ENCODE measurements at places on chromosomes 11 and 22.

GRCh38 chr11:75347781-75348566 lies 3.5 kb downstream of the ARRB1 start:
- DNase-seq = no peak

GRCh38 chr11:18461909-18462308 lies 6.3 kb downstream of the LDHAL6A start:
- DNase-seq = no peak

GRCh38 chr11:12159351-12160099 lies 49.1 kb downstream of the MICAL2 start:
- no peak for DNase-seq

DNA sequence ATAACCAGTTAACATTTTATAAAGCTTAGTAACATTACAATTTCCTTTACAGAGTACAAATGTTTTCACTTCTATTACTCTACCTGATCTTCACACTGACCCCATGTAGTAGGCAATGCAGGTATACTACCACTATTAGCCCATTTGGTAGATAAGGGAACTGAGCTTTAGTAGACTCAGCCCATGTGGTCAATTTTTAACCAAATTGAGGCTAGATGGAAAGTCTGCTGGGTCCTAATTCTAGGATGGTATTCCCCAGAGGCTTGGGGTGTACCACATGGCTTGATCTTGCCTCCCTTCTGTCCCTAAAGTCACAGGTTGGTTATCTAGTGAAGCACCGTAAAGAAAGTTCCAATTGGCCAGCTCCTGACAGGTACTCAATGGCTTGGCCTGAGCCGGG lies 48.2 kb downstream of the NRXN2 start:
- no peak for DNase-seq

GRCh38 chr22:37060801-37061610 lies 9.5 kb downstream of the KCTD17 start:
- DNase-seq = no peak

DNA sequence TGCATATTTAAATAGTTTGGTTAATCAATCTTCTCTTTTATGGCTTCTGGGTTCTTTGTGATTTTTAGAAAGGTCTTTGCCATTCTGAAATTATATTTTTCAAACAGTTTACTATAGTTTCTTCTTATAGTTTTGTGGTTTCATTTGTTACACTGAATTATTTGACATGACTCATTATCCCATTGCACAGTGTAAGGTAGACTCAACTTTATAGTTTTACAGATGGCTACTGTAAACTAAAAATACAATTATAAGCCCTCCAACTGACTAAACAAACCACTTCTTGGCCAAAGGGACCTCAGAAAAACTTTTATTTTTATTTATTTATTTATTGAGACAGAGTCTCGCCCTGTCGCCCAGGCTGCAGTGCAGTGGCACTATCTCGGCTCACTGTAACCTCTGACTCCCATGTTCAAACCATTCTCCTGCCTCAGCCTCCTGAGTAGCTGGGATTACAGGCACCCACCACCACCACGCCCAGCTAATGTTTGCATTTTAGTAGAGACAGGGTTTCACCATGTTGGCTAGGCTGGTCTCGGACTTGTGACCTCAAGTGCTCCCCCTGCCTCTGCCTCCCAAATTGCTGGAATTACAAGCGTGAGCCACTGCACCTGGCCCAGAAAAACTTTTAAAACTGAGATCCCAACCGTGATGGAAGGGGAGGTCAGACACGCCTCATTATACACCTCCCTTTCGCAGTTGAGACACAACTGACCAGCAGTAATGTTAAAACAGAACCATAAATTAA lies 14.1 kb upstream of the RAC2 start:
- DNase-seq = no peak

GRCh38 chr11:124870430-124870829 lies 5.2 kb downstream of the ROBO3 start:
- no peak for DNase-seq

DNA sequence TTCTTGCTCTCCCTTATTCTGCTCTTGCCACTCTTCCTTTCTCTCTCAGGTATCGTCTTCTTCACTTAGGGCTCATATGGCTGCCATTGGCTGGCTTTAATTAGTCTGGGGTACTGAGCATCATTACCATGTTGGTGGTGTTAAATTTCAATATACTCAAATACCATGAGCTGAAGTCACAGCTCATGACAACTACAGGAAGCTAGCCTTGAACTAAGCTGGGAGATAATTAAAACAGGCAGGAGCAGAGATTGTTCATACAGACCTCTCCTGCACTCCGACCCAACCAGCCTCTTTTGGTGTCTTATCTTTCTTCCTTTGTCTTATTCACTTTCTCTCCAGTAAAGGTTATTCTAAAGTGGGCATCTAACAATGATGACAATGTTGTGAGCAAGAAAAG lies 130.9 kb upstream of the BLID start:
- DNase-seq = no peak

DNA sequence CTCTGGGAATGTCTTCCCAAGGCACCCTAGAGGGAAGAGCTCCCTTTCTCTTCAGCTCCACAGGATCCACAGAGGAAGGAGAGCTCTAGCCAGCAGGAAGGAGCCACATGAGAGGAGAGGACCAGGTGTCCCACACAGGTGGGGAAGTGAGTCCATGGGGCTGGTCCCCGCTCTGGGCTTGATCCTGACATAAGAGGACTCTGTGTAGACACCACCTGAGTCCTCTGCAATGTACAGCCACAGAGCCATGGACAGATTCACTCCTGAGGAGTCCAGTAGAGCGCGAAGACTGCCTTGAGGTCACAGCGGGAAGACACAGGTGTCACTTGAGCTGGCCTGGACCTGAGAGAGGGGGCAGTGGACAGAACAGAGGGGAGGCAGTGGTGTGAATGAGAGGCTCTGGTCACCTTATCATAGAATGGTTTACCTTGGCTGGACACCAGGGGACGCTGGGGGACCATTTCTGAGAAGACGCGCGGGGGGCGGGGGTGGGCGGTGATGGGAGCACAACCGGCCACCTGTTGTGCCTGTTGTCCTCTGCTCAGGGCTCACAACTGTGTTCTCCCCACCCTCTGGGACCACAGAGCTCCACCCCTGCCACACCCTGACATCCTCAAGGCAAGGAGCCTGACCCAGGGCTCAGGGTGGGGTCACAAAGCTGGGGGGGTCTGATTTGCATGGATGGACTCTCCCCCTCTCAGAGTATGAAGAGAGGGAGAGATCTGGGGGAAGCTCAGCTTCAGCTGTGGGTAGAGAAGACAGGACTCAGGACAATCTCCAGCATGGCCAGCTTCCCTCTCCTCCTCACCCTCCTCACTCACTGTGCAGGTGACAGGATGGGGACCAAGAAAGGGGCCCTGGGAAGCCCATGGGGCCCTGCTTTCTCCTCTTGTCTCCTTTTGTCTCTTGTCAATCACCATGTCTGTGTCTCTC lies 128.2 kb downstream of the ZNF280B start:
- no peak for DNase-seq

DNA sequence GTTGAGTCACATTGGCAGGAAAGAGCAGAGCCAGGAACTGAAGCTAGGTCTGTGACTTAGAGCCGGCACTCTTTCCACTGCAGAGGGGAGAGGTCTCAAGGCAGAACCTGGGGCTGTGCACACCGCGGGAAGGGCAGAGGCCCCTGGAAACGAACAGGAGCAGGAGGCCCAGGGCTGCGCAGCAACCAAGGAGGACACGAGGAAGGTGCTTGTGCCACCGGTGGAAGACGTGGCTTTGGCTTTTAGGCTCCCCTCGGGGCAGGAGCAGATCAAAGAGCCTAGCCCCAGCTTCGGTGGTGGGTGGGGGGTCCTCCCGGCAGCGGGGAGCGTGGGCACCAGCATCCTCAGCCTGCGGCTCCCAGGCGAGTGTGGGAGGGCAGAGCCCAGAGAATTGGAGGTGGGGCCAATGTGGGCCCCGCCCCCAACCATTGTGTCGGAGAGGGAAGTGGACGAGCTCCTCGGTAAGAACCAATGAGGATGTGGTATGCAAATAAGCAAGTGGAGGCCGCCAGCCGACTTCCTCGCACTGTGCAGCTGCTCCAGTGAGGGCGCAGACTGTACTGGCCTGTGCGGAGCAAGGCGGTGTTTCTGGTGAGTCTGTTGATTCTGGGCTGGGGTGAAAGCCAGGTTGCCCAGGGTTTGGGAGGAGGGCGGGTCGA lies at the start of gene CCDC116:
CCDC116 (plus strand) TSS at position 524 of the 659 bp plus-strand sequence. CDS start 422 bp downstream, outside the sequence.
- no peak for DNase-seq

- DNase-seq = no peak
These were observed 270.2 kb upstream of the LUZP2 start for GRCh38 chr11:24226606-24227005.

DNA sequence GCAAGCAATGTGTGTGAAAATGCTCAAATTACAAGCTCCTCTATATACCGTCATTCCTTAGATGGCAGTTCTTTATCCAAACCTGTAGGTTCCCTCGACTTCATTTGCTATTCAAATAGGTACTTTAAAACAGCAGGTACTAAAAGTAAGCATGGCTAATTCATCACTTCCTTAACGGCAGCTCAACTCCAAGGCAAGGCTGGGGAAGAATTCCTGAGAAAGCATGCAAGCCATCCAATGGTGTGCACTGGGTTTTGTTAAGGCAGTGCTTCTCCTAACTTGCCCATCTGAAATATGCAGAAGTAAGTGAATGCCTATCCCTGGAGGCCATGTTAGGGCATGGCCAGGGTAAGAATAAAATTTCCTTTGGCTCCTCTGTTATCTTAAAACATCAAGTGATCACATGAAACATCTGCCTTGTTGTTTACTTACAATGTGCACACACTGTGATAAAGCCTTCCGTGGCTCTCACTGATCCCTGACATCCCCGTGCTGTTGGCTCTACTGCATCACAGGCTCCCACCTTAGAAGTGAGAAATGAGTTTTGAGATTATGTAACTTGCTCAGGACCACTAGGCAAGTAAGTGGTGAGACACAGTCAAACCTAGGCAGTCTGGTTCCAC lies 52.1 kb downstream of the SMCO4 start:
- no peak for DNase-seq

DNA sequence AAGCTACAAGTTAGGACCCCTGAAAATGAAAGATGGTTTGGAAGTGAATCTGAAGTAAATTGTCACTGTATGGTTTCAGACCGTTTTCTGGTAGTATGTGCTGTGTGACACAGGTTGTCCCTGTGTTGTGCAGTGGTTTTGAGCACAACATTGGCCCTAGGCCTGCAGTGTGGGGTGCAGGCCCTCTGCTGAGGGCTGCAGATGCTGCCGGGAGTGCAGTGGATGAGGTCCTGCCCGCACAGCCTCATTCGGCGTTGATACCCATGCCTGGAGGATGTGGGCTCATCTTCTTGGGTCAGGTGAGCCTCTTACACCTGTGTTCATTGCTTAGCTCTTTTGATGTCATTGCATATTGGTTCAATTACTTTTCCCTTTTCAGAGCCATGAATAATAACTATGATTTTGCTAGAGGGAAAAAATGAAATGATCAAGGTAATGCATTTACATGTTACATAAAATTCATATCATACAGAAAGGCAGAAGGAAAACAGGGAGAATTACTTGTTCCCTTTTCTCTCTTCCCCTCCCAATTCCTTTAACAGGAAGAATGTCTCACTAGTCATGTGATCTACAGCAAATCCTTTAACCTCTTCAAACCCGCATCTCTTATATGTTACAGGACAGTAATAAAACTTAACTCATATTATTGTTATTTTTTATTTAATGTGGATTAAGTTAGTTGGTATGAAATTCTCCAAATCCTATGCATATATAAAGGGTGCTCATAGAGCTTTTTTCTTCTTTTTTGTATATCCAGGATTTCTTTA lies 48.7 kb downstream of the PTPRJ start:
- DNase-seq = no peak

DNA sequence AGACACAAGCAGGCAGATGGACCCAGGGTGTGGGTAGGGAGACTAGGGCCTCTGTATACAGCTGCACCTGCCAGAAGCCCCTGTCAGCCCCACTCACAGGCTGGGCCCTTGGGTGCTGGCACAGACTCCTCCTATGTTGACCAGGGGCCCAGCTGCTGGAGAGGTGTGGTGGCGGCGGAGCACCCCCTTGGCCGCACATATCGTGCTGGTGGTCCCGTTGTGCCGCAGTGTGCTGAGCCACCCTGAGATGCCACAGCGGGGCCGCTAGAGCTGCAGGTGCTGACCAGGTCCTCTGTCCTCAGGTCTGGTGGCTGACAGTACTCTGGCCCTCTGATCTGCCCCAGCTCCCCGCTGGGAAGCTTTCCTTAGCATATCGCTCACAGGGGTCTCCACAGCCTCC lies 30.2 kb upstream of the B3GAT1 start:
- no peak for DNase-seq

GRCh38 chr22:28983190-28983589 lies 78.4 kb downstream of the C22orf31 start:
- no peak for DNase-seq

DNA sequence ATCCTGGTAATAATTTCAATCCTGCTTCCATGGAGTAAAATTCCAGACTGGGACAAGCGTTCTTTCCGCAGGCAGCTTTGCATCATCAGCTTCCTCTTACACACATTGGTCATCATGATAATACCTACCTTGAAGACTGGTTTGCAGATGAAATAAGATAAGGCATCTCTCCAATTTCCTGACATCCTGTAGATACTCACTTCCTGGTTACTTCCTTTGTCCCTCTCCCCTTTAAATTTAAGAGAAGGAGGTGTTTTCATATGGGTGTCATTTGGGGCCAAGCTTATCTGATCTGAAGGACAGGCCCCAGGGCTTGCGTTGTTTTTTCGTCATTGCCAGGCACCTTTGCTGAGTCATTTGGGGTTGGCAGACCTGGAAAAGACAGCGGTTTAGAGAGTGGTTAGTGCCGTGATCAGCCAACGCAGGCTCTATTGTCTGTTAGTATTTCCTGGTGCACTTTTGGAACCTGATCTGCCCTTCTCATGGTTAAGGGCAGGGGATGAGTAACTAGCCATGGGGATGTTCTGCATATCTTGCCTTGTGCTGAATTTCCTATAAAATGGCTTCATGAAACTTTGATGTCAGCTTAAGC lies 24.1 kb downstream of the GRAMD1B start:
- DNase-seq = no peak

DNA sequence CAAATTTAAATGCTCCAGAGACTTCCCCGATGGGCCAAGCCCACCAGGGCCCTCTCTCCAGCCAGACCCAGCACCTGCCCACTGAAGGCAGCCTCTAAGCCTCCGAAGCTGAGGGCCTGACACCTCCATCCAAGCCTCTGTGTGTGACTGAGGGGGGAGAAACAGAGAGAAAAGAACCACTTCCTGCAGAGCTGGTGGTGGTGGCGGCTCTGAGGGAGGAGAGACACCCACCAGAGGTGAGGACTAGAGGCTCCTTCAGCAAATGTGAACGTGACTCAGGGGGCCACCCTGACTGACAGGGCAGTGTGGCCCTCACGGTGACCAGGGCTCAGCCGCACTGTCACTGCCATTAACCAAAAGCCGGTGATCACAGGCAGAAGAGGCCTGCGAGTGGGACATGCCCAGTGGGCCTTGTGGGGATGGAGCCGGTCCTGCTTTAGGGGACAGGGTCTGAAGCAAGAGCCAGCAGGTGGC lies 31.0 kb upstream of the CD5 start:
- DNase-seq = no peak

- peak; percentile 48 for DNase-seq
These were observed 1.7 kb downstream of the SMTN start for GRCh38 chr22:31082606-31083376.

DNA sequence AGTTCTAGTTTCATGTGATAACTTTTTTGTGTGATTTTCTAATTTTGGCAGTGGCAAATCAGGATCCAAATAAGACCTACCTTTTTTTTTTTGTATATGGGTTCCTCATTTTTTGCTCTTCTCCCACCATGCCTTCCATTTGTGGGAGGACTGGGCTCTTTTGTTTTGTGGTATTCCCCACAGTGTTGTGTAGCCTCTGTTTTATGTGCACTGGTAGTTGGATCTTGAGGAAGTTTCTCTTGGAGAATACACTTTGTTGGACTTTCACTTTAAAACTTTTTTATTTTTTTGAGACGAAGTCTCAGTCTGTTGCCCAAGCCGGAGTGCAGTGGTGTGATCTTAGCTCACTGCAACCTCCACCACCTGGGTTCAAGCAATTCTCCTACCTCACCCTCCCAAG lies 39.7 kb downstream of the PPP6R3 start:
- no peak for DNase-seq
